Activated T-helper 17 cell treated with anti-CD3 and anti-CD28 coated beads, Interleukin-2, amount 50 U/mL, for 72 hours (primary cell): ENCODE measurements at places on chromosomes 11 and 22.
A peak's percentile ranks its signal among the peaks of the same experiment; 100 is the strongest.

GRCh38 chr11:102007567-102008437, 39.4 kb upstream of the CFAP300 start:
- ATAC-seq: peak; percentile 42

GRCh38 chr11:790721-791564, 1.1 kb upstream of the CEND1 start:
- no peak for ATAC-seq

DNA sequence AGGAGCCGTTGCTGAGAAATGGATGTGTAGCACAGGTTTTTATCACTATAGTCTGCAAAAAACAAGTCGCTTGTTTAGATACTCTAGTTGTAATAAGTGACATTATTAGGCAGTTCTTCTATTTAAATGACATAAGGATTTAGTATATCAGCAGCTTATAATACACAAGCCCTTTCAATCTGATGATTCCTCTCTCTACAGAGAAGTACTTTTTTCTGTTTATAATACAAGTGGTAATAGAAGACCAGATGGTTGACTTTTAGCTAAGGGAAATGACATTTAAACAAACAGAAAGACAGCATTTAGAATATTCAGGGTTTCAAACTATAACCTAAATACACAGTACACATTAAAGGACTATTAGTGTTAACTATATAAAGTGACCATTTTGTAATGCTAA, 60.4 kb downstream of the IMMP1L start:
- no peak for ATAC-seq

- ATAC-seq: no peak
Measured at GRCh38 chr22:42379966-42380537, 52.2 kb downstream of the NFAM1 start.

DNA sequence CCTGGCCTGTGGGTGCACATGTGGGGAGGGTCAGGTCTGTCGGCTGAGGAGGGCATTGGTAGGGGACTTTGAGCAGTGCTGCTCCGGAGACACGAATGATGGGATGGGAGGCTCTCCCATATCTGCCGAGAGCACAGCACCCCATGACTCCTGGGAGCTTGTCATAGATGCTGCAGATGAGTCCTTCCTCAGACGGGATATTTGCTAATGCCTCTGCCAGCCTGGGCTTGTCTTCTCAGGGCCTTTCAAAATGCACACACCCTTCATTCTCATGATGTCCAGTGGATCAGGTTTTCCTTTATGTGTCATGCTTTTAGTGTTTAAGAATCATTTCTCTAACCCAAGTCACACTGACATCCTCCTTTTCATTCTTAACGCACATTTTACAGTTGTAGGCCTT, 8.1 kb upstream of the RNH1 start:
- no peak for ATAC-seq

- ATAC-seq: no peak
Measured at GRCh38 chr11:57269571-57270021, 32.5 kb upstream of the APLNR start.
